ENCODE measurements at places on chromosomes 4 and X.

GRCh38 chr4:164956766-164957643 is 20.5 kb downstream of the TRIM61 start:
- DNase-seq: peak; percentile 61

DNA sequence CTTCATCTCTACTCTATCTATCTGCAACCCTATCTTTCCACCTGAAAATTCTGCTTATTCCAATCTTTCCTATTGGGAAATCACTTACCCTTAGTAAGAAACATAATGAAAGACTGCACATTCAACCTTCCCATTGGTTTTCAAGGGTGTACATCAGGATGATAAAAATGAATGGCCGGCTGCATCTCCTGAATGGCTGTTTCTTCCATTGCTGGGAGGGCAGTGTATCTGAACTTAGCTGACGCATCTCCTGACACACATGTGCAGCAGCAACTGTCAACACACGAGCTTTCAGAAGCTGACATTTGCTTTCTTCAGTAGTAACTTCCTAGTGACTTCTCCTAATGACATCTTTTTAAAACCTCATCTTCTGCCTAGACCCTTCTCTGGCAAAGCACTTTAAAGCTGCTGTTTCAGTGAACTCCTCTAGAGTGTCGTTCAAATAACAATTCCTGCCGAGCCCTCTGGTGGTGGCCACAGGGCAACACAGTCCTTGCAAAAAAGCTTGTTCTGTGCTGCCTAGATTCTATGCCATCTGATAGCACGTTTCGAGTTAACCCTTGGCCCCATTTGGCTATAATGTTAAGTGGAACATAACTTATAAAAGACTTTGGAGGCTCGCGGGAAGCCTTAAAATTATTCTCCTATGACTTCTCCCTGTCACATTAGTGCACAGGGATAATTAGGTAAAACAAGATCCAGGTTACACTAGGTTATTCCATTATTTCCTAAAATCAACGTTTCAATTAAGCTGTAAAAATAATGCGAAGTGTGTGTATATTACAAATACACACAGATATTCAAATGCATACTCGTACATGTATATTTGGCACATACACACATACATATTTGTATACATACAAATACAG is 2340.7 kb downstream of the PCDH7 start:
- DNase-seq: no peak

- DNase-seq: no peak
Measured at GRCh38 chrX:40147126-40147952, 49.6 kb upstream of the BCOR start.

GRCh38 chrX:34629572-34629971 is 27.5 kb downstream of the TMEM47 start:
- no peak for DNase-seq

DNA sequence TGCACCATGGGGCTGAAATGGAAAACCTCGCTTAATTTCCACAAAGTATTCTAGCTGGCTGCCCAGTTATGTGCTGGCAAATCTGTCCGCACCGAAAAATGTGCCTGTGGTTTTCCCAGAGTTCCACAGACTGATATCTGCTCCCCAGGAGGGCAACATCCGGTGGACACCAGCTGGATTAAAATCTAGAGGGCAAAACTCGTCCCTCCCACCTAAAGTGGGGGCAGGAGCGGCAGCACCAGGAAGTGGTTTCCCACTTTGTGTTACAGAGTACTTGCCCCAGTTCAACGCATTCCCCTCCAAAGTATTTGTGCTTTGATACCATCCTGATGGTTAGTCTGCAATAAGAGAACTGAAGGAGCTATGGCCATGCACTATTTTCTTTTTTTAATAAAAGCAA is 187.6 kb downstream of the TSPAN5 start:
- DNase-seq: no peak

- no peak for DNase-seq
Measured at GRCh38 chr4:181755846-181756245, 487.4 kb upstream of the TENM3 start.

- DNase-seq: no peak
Measured at GRCh38 chr4:77147079-77147782, 9.8 kb upstream of the CCNG2 start.

DNA sequence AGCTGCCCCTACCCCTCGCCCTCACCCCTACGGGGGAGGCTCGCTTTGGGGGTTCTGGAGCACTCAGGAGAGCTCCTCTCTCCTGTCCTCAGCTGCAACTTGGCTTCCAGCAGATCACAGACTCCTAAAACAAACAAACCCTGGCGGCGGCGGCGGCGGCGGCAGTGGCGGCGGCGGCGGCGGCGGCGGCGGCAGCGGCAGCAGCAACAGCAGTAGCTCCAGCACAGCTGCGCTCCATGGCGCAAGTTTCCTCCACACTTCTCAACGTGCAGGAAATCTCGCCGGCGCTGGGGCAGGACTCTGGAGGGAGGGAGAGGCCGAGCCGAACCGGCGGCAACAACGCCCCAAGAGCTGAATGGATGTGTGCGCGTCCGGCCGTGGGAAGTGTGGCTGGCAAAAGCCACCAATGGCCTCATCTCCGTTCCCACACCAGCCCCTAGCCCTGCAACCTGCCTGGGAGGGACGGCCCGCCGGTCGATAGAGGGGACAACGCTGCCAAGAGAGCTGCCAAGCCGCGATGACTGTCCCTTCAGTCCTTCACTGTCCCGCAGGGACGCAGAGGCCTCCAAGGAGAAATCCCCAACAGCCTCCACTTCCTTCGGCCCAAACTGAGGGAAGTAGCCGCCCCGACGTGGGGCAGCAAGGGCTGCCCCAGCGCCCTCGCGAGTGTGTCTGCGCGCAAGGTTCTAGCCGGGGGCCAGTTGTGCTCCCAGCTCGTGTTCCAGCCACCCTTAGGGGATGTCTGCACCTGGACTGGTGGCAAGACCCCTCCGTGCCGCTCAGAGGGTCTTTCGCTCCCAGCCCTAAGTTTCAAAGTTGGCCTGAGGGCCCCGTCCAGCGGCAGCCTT is 775 bp downstream of the SHROOM4 start:
- DNase-seq: no peak

DNA sequence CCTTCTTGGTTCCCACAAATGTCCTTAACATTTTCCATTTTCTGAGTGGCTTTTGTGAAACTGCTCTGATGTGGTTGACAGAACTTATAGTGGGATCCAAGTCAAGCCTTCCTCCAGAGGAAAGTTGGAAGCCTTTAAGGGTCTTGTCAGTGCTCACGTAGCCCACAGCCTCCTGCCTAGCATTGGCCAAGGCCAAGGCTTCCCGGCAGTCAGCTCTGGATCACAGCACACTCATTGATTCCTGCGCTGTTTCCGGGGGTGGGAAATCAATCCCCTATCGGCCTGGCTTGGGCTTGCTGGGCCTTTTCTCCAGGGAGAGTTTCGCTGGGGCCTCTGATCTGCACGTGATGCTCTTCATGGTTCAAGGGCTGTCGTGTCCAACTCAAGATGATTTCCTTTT is 76.1 kb downstream of the SLC9A6 start:
- no peak for DNase-seq

- DNase-seq: no peak
Measured at GRCh38 chr4:164440199-164440598, 313.7 kb upstream of the SMIM31 start.

- peak; percentile 54 for DNase-seq
Measured at GRCh38 chrX:70433848-70434351, 10.7 kb upstream of the DLG3 start.

DNA sequence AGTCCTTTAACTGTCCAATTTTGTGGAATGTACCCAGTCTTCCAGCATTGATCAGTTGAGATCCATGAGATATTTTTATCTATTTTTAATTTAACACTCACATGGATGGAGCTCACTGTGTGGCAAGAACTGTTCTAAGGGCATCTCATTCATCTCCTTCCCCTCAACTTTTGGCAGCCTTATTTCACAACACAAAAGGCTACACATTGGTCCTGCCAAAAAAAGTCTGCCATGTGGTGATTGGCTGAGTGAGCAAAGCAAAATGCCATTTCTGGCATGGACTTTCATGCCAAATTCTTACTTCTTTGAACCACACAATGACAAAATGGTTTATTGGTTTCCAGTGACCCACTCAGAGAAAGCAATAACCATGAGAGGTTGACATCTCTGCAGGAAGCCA is 171.6 kb upstream of the MAP3K15 start:
- no peak for DNase-seq

DNA sequence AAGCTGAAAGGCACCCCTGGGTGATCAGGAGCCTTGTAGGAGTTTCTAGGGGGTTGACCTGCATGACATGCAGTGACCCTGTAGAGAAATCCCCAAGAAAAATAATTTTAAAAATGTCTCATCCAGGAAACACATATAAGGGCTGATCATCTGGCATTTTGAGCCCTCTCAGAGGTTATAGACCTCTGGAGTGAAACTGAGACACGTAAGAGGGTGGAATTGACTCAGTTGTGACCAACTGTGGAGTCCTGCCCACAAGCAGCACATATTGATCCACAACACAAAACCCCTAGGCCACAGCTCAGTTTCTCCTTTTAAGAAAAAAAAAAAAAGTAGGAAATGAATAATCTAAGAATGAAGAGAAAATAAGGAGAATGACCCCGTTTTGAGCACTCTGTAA is 32.5 kb upstream of the MTMR8 start:
- DNase-seq: no peak

DNA sequence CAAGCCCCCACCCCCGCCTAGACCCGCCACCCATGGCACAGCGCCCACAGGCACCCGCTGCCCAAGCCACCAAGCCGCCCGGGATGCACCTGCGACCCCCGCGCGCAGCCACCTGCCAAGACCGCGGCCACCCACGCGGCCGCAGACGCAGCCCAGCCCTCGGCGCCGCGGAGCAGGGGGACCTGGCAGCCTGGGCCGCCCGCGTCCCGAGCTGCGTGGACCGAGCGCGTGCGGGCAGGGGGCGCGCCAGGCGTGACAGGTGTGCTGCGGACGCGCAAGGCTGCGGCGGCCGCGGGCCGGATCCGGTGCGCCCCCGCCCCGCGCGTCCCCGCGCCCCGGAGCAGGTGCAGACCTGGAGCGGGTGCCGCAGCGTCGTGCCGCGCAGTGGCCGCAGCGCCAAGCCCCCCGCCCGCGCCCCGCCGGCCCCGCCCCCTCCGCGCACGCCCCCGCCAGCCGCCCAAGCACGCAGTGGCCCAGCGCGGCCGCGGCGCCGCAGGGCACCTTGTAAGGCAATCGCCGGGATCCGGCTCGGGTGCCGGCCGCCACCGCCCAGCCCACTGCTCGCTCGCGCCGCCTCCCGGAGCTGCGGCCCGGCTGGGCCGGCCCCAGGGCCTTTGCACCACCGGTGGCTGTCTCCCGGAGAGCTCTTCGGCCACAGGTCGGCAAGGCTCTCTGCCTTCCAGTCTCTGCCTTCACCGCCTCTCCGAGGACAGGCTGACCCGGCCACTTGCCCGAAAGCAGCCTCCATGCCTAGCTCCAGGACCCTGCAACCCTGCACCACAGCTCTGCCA is at the start of gene PNCK:
TSS of gene PNCK (minus strand) at position 386 of the 791 bp plus-strand sequence. CDS start 737 bp downstream, outside the sequence.
- no peak for DNase-seq

GRCh38 chrX:102604327-102604726 is 5.0 kb downstream of the ARMCX5 start:
- no peak for DNase-seq

DNA sequence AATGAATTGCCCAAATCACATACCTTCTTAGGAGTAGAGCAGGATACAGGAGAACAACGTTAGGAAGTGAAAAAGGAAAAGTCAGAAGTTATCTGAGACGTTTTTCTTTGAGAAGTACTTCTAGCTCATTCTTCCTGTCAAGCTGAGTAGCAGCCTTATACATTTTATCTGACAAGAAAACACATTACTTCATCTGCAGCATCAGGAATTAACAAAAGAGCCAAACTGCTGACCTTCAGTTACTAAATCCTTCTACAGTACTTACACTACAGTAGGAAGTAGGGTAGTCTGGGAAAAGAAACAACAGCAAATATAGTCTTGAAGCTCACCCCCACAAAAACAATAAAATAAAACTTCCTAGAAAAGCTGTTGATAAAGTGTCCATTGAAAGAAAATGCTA is 57.0 kb downstream of the ATP11C start:
- DNase-seq: no peak

- DNase-seq: no peak
Measured at GRCh38 chrX:50704360-50704759, 109.6 kb downstream of the SHROOM4 start.

- DNase-seq: no peak
Measured at GRCh38 chr4:40195182-40196177, 1.4 kb upstream of the RHOH start.

GRCh38 chrX:65093658-65094057 is 117.4 kb upstream of the ZC4H2 start:
- no peak for DNase-seq

- DNase-seq: no peak
Measured at GRCh38 chrX:53718073-53718472, 31.6 kb upstream of the HUWE1 start.

DNA sequence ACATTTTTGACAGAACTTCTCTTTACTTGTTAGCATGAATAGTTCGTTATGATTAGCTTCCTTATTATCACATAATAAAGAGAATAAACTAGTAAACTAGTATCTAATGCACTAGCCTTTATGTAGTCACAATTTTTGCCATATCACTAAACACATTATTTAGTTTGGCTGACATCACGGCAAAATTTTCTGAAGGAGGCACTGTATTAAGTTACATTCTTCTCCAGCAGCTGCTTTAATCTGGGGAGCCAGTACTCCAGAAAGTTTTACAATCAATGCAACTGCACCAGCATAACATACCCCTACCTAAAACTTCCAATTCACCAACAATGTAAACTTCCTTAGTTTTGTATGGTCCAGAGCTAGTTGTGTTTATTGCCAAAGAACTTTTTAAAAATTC is 87.8 kb downstream of the FIP1L1 start:
- DNase-seq: no peak

- DNase-seq: no peak
Measured at GRCh38 chrX:123626962-123627361, 105.9 kb downstream of the THOC2 start.

DNA sequence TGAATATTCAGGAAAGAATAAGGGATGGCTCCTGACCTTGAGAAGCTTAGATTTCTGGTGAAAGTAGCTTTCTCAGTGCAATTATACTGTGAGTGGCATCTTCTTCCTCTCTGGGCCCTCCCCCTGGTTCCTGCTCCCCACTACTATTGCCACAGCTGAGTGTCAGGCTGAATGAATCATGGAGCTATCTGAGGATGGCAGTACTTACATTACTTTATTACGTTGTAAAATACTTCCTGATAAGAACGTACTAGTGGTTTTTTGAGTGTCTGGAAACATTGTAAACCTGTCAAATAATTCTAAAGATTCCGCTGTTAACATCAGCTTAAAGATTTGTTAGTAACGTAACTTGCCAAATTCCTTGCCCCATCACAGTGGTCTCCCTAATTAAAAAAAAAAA is 36.2 kb downstream of the ARHGAP10 start:
- DNase-seq: no peak

- no peak for DNase-seq
Measured at GRCh38 chr4:81754169-81754568, 282.5 kb upstream of the RASGEF1B start.

All from activated gamma-delta T cell treated with anti-CD3 and anti-CD28 coated beads, Interleukin-2, amount 50 U/mL, for 16 hours (primary cell).